B cell (primary cell): ENCODE measurements at places on chromosomes 3 and 15.

- DNase-seq: no peak
Measured at GRCh38 chr15:70475921-70476320, 287.4 kb downstream of the UACA start.

DNA sequence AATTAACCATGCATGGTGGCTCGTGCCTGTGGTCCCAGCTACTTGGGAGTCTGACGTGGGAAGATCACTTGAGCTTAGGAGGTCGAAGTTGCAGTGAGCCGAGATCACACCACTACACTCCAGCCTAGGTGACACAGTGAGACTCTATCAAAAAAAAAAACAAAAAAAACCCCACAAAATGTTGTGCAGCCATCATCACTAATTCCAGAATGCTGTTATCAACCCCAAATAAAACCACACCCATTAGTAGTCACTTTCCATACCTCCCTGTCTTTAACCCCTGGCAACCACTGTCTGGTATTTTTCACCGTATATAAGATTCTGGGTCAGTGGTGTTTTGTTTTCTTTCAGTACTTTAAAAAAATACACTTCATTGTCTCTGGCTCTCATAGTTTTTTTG is 16.6 kb downstream of the HMCES start:
- DNase-seq: no peak

GRCh38 chr3:11335056-11335608 is 62.9 kb downstream of the ATG7 start:
- peak; percentile 69 for DNase-seq

GRCh38 chr3:97278506-97278905 is 464.1 kb downstream of the EPHA6 start:
- DNase-seq: no peak

DNA sequence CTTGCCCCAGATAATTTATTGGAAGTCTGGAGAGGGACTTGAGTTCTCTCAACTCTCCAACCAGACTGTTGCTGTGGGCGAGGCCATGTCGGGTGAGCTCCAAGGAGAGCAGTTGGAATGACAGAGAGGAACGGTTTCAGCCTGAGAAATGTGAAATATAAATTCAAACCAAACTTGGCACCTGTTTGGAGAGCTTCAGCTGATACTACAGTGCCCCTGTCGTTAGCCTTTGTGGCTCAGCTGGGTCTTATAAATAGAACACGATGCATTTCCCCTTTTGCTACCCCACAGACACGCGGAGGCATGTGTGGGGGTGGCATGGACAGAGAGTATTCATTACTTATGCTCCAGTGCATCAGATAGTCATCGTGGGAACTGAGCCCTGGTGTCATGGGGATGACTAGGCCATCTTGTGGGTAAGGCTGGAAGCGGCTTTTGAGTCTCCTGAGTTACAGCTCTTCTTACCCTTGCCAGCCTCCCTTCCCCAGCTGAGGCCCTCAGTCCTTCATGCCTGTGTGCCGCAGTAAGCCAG is 15.6 kb downstream of the SMAD3 start:
- peak; percentile 96 for DNase-seq

- no peak for DNase-seq
Measured at GRCh38 chr3:182309120-182309519, 484.2 kb upstream of the ATP11B start.

GRCh38 chr15:66102563-66103292 is 150.8 kb downstream of the MEGF11 start:
- DNase-seq: no peak

GRCh38 chr3:20405744-20406143 is 219.7 kb upstream of the SGO1 start:
- DNase-seq: no peak

DNA sequence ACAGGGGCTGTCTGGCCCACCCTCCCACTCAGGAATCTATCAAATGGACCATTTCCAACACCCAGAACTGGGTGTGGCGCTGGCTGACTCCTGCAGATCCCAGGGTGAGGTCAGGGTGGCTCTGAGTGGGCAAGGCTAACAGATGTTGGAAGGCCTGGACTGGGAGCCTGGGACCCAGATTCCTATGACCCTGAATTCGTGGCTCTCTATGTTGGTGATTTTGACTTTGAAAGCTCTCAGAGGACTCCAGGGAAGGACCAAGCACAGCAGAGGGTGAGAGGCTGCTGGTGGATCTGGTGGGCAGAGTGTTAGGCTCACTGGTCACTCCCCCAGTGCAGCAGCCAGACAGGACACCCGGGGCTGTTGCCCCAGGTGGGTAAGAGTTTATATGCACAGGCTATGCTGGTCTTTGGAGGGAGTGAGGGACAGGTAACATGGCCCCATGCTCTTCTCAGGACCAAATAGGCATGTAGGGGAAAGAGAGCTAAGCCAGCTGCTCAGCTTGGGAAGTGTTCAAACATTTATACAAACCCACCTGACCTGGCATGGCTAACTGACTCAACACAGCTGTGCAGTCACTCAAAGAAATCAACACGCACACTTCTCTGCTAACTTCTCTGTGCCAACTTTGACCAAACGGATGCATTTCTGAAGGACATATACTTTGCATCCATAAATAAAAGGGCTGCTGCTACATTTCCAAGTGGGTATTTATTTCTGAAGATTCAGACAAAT is 62.6 kb upstream of the RAB6B start:
- no peak for DNase-seq

DNA sequence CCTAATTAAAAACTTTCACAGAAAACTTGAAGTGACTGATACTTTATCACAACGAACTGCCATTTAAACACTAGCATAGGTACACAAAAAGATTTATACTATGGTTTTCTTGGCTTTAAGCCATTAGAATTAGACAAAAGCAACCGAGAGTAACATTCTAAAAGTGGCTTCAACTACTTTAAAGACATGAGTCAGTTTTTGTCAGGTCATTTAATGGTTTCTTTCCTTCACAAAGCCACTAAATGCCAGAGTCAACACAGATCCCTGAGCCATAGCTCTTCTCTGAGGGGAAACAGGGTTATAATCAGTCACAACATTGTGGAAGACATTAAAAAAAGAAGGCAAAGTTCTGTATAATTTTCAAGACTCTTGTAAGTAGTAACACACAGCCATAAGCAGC is 54.6 kb downstream of the CAPN3 start:
- no peak for DNase-seq

GRCh38 chr15:94414916-94415315 is 183.6 kb downstream of the MCTP2 start:
- DNase-seq: no peak

DNA sequence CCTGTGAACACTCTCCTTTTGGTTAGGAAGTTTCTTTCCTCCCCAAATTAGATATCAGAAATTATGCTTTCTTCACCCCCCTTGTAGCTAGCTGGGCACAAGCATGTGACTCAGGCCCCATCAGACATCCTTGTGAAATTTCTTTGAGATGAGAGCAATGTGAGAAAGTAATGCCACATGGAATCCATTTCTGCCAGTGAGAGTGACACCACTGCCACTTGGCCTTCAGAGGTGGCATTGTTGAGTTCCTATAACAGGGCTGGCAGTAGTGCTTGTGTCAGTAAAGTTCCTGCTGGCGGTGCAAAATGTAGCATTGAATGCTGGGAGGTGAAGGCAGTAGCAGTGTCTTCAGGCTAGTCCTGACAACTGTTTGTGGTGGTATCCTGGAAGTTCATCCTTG is 80.7 kb upstream of the ZNF280D start:
- DNase-seq: no peak

- DNase-seq: peak; percentile 17
Measured at GRCh38 chr15:81133782-81134461, at the start of gene CFAP161. Gene CFAP161 (plus strand): TSS chr15:81134270. CDS start chr15:81134330, 60 bp downstream.

- DNase-seq: no peak
Measured at GRCh38 chr3:176328198-176328597, 869.1 kb downstream of the TBL1XR1 start.

- peak; percentile 21 for DNase-seq
Measured at GRCh38 chr15:88331291-88331690, 74.8 kb upstream of the NTRK3 start.

DNA sequence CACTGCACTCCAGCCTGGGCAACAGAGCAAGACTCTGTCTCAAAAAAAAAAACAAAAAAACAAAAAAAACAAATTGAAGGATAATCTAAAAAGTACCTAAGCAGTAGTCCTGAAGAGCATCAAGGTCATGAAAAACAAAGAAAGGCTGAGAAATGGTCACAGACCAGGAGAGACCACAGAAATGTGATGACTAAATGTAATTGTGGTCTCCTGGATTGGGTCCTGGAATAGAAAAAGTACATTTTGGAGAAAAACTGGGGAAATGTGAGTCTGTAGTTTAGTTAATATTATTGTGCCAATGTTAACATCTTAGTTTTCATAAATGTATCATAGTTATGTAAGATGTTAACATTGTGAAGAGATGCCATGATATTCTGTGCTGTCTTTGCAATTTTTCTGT is 267.5 kb upstream of the NR2E3 start:
- no peak for DNase-seq

DNA sequence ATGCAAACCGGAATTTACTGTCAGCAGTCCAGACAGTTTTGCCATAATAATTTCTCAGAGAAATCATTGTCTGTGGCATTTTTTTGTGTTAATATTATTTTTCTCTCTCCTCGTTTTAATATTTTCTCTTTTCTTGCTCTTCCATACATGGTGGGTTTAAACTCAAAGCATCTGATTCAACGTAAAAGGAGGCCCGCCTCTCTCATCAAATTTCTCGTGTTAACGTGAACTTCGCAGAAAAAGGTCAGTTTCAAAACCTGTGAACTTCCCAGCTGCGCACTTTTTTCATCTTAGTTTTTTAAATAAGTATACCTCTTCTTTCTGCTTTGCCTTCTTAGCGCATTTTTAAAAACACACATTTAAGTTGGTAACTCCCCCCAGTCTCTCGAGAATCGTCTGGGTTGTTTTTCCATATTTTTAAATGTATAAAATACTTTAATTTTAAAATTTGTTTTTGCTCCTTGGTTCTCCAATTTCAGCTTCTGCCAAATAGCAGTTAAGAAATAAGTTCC is 9.1 kb downstream of the SHOX2 start:
- DNase-seq: no peak

GRCh38 chr3:159150180-159150579 is 348.3 kb downstream of the MFSD1 start:
- DNase-seq: no peak

- DNase-seq: peak; percentile 63
Measured at GRCh38 chr3:143595456-143596077, 252.7 kb downstream of the SLC9A9 start.

- no peak for DNase-seq
Measured at GRCh38 chr3:177906126-177906511, 630.1 kb upstream of the KCNMB2 start.

- DNase-seq: no peak
Measured at GRCh38 chr3:146861262-146861661, 256.1 kb upstream of the PLSCR5 start.

- no peak for DNase-seq
Measured at GRCh38 chr3:77197408-77197807, 157.5 kb downstream of the ROBO2 start.

DNA sequence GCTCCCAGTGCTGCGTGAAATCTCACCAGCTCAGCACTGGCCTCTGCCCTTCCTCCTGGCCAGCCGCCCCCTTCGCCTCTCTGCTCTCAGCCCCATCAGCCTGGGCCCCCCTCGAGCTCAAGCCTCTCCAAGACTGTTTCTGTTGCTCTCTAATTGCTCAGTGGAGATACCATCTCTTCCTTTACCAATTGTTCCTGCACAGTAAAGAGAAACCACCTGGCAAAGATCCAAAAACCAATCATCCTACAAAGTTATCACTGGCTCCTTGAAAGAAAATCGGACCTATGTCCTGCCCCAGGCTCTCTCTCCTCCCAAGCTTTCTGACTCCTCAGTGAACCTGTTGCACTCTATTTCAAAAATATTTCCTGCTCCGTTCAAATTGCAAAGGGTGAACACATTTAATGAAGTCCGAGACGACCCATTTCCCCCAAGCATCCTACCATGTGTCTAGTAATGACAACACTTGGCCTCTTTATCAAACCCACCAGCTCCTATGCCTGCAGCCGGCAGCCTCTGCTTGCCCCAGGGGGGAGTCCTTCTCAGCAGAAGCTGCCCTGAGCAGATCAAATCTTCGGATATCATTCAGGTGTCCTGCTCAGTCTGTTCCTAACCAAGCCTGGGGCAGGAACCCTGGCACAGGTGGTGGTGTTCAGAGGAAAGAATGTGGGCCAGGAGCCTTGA is 53.7 kb upstream of the FAM174B start:
- no peak for DNase-seq

- no peak for DNase-seq
Measured at GRCh38 chr3:114714237-114714636, 420.4 kb downstream of the TIGIT start.

DNA sequence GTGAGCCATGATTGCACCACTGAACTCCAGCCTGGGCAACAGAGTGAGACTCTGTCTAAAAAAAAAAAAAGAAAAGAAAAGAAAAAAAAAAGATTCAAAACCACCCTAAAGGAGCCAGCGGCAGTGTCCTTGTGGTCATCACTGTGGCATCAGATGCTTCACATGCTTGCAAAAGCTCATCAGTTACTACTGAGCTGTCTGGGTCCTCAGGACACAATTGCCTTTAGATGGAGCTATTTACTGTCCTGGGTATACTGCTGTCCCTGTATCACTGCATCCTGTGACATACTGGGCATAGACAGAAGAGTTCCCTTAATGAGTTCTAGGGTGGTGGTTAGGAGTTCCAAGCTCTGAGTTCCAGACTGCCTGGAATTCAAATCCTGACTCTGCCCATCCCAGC is 85.8 kb downstream of the LINGO1 start:
- DNase-seq: no peak

DNA sequence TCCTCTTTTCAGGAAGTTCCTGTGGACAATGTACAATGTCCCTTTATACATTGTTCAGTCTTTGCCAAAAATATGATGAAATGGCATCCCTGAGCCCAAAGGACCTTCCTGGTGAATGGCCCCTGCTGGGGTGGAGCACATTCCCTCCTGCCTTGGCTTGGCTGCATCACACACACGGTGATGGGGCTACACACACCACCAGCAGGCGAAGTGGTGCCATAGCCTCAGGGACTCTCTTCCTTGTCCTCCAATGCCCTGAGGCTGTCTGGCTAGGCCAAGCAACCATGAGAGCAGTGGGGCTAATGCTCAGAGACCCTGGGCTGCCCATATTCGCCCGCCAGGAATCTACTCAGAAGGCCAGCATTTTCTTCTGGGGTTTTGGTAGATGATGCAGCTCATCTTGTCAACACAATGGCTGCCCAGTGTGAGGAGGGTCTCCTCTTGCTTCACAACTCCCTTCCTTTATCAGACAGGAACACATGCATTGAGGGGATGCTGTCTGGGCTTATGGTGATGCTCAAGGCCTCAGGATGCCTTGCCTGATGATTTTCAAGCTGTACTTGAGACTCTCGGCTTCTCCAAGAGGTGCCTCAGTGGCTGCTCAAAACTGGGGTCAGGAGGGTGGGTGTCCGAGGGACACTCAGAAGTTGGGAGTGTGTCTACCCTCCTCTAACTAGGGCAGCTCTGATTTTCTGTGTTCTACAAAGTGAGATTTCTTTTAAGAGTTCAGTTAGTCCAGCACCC is 40.9 kb upstream of the EPHB1 start:
- no peak for DNase-seq

DNA sequence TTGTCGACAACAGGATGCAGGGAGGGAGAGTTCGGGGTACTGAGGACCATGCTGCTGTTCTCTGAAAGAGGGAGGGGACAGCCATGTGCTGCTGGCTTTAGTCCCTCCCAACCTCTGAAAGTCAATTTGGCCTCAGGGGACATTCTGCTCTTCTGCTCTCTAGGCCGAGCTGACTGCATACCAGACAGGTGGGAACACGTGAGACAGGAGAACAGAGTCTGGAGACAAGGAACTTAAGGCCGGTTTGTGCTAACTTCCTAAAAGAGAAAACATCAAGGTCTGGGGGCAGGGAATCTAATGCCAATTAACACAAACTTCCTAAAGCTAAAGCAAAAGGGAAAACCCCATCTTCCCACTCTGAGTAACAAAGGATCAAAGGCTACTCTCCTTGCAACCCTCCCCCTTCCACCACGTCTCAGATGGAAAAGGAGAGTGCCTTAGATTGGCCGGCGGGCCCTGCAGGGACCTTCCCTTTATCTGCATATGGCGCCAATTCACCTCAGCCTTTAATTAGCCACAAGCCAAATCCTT is 41.0 kb downstream of the SLCO2A1 start:
- no peak for DNase-seq
